ENCODE measurements at places on chromosomes 12 and 14.

DNA sequence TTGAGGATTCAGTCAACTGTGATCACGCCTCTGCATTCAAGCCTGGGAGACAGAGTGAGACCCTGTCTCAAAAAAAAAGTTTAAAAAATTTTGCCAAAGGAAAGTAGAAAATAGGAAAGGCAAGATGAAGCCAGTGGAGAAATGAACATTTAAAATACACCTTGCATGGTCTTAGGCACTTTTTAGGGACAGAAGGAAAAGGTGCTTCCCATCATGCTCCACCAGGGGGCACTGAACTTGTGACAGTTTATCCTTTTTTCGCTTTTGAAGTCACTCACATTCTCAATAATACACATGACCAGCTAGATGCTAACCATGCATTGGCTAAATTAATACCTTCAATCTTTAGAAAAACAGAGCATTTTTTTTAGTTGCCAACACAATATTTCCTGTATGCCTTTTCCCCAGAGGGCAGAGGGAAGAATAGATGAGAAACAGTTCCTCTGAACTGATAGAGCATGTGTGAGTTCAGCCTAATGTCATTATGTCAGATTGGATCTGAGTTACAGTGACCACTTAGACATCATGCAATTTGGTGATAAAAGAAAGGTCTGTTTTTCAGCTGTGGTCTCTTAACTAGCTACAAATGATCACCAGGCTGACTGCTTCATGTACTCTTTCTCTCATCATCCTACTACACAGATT is 221.8 kb upstream of the SSTR1 start:
- DNase-seq = peak; percentile 58

GRCh38 chr12:47576289-47576945 is 129.4 kb downstream of the RPAP3 start:
- DNase-seq = no peak

DNA sequence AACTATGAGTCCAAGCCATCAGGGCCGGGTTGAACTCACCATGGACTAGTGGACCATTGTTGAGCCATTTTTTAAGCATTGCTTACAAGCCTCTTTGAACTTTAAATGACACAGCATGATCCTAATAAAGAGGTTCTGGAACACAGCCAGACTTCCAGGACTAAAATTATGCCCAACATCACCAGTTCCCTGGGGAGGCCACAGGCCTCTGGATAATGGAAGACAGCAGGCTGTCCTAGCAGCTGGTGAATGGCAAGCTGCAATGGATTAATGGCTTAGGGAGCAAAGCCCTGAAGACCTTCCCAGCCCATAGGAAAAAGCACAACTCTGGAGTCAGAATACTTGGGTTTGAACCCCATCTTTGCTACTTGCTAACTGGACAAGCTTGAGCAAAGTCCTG is 71.3 kb downstream of the FLRT2 start:
- no peak for DNase-seq

- peak; percentile 50 for DNase-seq
Measured at GRCh38 chr14:22614240-22614799, 16.2 kb downstream of the ABHD4 start.

- DNase-seq = no peak
Measured at GRCh38 chr14:32578181-32578580, 249.1 kb downstream of the AKAP6 start.

- peak; percentile 28 for DNase-seq
Measured at GRCh38 chr14:100440207-100440631, 117.1 kb downstream of the SLC25A47 start.

GRCh38 chr14:63551332-63551731 is 8.2 kb upstream of the PPP2R5E start:
- DNase-seq = no peak

GRCh38 chr12:19251481-19252132 is 122.1 kb downstream of the PLEKHA5 start:
- no peak for DNase-seq

DNA sequence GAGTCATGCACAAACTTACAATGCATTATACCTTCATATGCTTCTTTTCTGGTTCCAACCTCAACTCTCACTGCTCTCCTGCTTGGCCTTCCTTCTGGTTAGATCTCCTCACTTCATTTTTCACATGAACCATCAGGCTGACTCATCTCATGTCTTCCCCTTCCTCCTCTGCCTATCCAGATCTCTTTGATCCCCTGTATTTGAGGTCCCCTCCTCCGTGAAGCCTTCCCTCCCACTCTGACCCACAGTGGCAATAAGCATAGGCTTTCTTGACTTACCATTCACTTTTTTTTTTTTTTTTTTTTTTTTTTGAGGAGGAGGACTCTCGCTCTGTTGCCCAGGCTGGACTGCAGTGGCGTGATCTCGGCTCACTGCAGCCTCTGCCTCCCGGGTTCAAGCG is 14.7 kb upstream of the ASIC1 start:
- DNase-seq = no peak

DNA sequence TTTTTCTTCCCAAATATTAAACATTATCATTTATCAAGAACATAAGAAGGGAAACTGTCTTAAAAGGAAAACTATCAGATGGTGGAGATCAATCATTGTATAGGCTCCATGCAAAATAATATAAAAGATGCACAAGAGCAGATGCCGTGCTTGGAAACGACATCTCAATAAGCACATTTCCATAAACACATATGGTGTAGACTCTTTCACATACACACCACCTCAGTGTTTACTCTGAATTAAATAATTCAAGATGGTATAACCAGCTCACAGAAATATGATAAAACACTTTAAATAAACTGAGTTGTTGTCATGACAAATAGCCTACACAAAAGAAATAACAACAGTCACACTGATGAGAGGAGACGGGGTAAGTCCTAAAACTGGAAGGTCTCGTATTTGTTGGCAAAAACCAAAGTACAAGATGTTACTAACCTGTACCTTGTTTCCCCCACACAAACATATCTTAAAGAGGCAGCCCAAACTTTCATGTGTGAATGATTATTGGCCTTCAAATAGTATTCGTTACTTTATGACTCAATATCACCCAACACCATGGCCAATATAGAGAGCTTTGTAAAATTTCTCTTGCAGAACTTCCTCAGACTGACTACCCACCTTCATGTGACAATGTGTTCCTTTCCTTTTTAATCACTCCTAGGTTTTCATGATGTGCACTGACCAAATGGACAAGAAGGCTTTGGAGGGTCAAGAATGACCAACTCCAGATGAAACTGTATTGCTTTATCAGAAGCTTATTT is 48.6 kb upstream of the TMPO start:
- no peak for DNase-seq

DNA sequence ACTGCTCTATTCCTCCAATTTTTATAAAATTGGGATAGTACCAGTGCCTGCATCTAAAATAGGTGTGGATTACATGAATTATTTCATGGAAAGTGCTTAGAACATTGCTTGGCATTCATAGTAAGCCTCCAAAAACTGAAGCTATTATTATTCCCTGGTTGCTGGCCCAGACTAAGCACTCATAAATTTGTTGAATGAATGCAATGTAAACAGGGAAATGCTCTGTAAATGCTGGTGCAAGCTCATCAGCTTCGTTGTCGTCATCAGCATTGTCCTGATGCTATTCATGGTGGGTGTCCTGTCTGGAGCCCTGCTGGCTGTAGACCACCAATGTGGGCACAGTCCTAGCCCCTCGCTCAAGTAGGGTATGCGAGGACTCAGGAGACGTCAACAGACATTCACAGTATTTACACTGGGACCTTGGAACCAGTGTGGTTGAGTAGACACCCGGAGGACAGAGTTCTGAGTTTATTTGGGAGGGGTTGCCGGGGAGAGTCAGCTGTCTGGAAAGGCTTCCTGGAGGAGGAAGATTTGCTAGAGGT is 16.5 kb downstream of the BDKRB2 start:
- no peak for DNase-seq

DNA sequence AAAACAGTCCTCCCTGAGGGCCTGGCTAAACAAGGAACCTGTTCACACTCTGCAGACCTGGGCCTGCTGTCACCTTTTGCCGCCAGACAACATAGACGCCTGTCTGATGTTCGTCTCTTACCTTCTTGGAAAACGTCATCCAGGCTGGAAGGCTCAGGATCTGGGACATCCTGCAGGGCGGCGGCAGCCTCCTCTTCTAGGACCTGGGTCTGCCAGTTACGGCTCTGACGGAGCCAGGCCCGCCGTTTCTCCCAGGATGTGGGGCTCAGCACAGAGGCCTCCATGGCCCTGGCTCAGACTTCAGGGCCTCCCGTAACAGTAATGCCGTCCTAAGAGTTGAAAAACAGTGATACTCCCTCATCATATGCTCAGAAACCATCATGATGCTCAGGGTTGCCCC is 10.3 kb downstream of the TESPA1 start:
- DNase-seq = no peak

DNA sequence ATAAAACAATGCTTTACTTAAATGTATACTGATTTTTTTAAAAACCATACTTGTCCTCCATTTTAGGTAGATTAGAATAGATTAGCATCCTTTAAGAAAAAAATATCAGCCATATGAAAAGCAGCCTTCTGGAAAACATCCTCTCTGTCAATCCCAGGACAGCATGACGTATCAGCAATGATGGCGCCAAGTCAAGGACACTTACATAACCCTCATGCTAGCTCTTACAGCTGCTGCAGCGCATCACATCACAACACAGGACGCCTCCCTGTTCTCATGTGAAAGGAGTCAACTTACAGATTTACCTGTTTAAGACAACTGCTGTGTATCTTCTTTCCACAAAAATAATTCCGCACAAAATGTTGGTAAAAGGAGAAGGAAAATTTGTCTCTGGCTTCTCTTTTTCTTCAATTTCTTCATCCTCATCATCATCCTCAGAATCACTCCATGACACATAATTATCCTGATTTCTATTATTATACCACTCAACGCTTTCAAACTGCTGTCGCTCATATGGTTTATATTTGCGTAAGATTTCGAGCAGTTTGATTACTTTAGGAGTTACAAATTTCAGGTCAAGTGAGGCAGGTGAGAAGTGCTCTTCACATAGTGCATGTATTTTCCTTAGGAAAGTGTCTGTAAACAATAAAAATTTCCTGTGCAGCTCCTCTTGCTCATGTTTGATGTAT is 33.3 kb downstream of the DICER1 start:
- DNase-seq = no peak

GRCh38 chr12:90589956-90590355 is 365.0 kb downstream of the CCER1 start:
- no peak for DNase-seq

DNA sequence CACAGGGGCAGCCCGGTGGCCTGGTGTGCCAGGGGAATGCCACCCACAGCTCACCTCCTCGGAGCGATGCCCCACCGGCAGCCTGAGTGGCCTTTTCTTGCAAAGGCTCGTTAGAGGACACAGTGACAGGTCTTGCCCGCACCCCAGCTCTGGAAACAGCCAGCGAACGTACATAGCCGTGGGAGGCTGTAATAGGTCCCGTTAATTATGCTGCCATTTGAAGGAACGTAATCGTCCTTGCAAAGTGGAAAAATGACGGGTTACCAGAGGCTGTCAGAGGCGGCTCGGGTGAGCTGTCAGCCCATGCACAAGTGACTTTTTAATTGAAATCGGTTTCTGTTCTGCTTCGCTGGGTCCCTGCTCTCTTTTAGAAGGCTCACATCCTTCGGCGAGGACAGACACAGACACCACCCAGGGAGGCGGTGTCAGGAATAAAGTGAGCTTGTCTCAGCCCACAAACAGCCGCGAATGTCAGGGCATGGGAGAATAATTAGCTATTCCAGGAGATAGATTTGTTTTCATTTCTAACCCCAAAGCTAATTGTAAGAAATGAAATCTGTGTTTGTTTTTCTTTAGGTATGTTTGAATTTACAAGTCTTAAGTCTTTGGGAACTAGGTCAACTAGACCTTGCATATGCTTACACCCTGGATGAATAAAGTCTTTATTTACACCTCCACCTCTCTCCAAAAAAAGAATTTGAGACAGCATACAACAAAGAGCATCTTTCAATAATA is 77.2 kb upstream of the RFLNA start:
- DNase-seq = no peak

- DNase-seq = peak; percentile 24
Measured at GRCh38 chr12:54415221-54415929, 3.7 kb downstream of the ITGA5 start.

GRCh38 chr14:39372656-39373055 is 59.6 kb downstream of the FBXO33 start:
- DNase-seq = no peak

- no peak for DNase-seq
Measured at GRCh38 chr14:42980419-42980818, 1373.7 kb downstream of the LRFN5 start.

GRCh38 chr12:6684609-6685008 is 4.6 kb downstream of the ZNF384 start:
- peak; percentile 70 for DNase-seq

DNA sequence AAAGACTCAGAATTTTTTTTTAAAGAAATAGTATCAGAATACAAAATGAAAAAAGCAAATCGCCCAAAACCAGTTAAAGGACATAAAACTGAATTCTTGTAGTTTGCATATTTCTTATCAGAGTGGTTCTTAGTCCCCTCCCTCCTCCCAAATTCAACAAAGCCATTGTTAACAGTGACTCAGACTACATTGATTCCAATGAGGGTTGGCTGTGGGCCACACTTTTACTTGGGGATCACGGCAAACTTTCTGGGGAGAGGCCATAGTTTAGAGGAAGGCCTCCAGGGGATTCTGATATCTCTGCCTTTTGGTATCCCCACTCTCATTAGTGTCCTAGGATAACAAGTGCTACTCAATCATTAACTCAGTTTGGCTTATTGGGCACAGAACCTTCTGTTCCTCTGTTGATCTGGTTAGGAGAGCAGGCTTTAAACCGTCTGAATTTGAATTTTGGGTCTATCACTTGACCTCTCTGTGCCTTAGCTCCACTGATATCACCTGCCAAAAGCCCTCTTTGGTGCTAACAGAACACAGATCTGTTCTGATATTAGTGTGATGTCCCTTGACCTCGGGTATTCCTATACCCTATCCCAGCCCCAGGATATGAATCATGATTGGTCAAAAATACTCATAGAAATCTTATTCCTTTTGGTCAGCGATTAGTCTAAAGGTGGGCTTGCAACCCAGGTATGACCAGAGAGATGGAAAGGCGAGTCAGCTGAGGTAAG is 45.2 kb upstream of the APPL2 start:
- no peak for DNase-seq

DNA sequence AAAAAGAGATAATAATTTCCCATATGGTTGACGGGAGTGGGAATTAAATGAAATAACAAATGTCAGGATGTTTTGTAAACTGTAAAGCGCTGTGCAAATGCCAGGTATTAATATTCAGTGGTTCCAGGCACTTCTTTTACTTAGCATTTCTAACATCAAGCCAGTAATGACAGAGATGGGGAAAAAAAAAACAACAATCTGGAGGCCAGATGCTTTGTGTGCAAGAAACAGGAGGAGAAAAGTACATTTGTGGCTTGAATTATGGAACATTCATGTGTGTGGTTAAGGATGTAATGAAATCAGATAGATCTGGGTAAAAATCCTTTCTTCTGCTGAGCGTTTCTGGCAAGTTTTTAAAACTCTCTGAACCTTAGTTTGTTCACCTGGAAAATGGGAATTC is 509.6 kb downstream of the FUT8 start:
- no peak for DNase-seq

GRCh38 chr14:26870096-26870495 is 272.3 kb upstream of the NOVA1 start:
- no peak for DNase-seq

GRCh38 chr12:90995010-90995409 is 9.8 kb downstream of the EPYC start:
- DNase-seq = no peak

GRCh38 chr14:99029916-99030305 is 242.1 kb downstream of the BCL11B start:
- DNase-seq = no peak
